ENCODE measurements at places on chromosomes 4 and X. TPM values are rescaled to one million over a fixed set of nuclear protein-coding genes. Genes with fewer than 3 reads are reported as not detected.

The UCHL1 gene
- polyA plus RNA-seq, result not detected

GRCh38 chr4:52107745-52108144 lies 56.6 kb downstream of the SPATA18 start:
- no peaks in the 10 kb centered on the region for H3K36me3 ChIP-seq
- H3K27ac ChIP-seq, result no peak overlapping the region
- H3K4me3 ChIP-seq, result no peak overlapping the region
- DNase-seq, result no peak

The PPP1R3F gene
- 14.7 TPM for polyA plus RNA-seq

GRCh38 chr4:88841635-88842034 lies 144.0 kb upstream of the NAP1L5 start:
- no peak for DNase-seq
- no peak overlapping the region for H3K27ac ChIP-seq
- no peaks in the 10 kb centered on the region for H3K4me1 ChIP-seq
- H3K4me3 ChIP-seq, result no peak overlapping the region
- H3K27me3 ChIP-seq, result no peaks in the 10 kb centered on the region

Data from CD4-positive, CD25-positive, alpha-beta regulatory T cell (primary cell).